Right ventricle myocardium superior (tissue), 1 donor: ENCODE measurements at places on chromosomes 1 and 21.

GRCh38 chr1:175174309-175175102 is 18.1 kb downstream of the KIAA0040 start:
- no peak for DNase-seq

DNA sequence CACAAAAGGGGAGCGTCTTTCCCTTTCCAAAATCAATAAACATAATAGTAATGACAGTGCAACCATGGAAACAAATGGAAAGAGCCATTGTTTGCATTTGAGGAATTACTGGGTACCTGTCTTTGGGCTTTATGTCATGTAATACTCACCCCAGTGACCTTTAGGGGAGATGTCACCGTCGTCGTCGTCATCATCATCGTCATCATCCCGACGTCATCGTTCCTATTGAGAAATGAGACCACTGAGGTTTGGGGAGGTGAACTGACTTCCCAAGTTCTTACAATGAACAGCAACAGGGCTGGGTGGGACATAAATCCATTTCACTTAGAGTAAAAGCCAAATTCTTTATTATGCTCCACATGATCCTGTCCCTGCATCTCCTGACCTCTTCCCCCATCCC is 168.9 kb upstream of the KAZN start:
- DNase-seq, result no peak

DNA sequence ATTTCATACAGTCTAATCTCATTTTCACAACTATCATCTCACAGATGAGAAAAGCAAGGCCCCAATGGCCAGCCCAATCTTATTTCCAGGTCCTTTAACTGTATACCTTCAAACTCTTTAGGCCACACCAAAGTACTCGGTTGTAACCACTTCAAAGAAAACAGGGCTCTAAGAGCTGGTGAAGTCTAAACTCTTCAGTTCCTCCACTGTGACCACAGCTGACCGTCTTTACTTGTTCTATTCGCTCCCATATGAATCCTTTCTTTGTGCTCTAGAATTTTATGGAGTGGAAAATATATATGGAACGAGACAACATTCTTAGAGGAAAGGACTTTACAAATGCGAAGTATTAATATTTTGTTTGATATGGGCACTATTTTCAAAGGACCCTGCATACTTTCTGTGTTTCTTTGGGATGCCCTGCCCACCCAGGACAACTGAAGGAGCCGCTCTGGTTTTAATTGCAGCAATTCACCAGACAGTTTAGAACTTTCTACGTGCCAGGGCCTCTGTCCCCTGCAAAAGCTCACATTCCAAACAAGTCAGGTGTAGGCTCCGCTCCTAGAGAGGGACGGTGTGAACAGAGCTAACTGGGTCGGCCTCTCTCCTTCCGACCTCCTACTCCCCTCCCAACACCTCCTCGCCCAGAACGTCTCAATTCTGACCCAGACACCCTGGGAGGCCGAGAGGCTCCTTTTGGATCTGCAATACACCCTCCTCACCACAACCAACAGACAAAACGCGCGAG is 15.7 kb downstream of the IER5 start:
- no peak for DNase-seq

DNA sequence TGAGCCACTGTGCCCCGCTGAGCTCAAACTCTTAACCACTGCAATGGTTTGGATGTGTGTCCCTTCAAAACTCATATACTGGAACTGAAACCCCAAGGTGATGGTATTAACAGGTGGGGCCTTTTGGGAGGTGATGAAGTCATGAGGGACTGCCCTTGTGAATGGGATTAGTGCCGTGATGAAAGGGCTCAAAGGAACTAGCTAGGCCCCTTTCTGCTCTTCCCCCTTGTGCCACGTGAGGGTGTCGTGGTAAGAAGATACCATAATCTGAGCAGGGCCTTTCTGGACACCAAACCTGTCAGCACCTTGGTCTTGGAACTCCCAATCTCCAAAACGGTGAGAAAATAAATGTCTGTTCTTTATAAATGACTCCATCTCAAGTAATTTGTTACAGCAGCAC is 45.5 kb upstream of the SPOCD1 start:
- no peak for DNase-seq

DNA sequence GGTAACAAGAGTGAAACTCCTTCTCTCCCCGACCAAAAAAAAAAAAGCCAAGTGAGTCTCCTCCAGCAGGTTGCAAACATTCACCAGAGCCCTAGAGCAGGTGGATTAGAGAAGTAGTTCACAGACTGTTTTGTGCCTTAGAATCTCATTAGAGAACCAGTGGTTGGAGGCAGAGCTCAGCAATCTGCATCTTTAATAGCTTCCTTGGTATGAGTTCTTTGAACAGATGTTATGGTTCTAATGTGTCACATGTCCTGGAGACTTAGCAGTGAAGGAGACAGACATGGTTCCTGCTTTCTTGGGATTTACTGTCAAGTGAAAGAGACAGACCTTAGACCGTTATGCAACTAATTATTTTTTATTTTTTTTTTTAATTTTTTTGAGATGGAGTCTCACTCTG is 26.8 kb downstream of the SESN2 start:
- no peak for DNase-seq
